ENCODE measurements at places on chromosomes 2 and 18.

GRCh38 chr2:48209214-48209885 is 303.1 kb upstream of the FBXO11 start:
- no peak for DNase-seq

DNA sequence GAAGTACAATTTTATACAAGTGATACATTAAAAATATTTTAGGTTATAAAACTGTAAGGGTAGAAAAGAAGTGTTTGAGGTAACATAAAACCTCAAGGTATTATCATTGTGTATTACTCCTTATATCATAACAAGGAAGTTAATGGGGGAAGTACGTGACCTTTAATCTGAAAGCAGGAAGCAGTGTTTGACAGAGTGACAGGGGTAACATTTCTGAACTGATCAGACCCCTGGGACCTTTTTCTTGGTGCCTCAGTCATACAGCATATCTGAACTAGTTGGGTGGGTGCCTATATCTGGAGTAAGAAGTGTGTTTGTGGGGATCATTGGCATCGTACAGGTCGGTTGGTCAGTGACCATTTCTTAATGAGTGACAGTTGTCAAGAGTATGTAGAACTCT is 43.0 kb downstream of the MALT1 start:
- DNase-seq, result no peak

DNA sequence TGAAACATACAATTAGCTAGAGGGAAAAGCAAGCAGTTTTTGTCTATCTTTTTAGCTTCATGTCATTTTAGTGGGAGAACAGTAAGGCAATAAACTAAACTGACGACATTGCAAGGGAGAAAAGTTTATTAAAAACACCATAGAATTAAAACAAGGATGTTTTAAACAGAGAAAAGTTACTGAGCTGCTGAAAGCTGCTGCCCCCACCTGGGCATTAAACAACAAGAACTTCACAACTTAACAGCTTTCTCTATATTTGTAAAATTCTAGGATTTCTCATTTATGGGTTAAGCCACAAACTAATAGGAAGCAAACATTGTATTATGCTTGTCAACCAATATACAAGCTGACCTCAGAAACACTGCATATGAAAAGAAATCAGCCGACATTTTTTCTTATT is 289.2 kb downstream of the ERBB4 start:
- DNase-seq, result no peak

- DNase-seq, result no peak
Measured at GRCh38 chr2:186068139-186068801, 329.7 kb downstream of the FSIP2 start.

DNA sequence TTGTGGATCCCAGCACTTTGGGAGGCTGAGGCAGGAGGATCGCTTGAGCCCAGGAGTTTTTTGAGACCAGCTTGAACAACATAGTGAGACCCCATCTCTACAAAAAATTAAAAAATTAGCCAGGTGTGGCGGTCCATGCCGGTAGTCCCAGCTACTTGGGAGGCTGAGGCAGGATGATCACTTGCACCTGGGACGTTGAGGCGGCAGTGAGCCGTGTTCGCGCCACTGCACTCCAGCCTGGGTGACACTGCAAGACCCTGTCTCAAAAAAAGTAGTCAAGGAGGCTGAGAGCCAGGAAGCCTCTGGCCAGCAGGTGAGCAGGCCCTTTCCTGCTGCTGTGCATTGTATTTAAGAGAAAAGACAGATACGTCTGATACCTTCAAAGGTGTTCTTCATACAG is 11.1 kb upstream of the PROC start:
- DNase-seq, result no peak

GRCh38 chr2:97546711-97547110 is 43.0 kb downstream of the ANKRD36B start:
- DNase-seq, result no peak

Data from effector memory CD4-positive, alpha-beta T cell (primary cell).